Naive thymus-derived CD8-positive, alpha-beta T cell (primary cell): ENCODE measurements at places on chromosomes 1 and 21. TPM values are rescaled to one million over a fixed set of nuclear protein-coding genes. Genes with fewer than 3 reads are reported as not detected.

Gene SERTAD4
- not detected for total RNA-seq

DNA sequence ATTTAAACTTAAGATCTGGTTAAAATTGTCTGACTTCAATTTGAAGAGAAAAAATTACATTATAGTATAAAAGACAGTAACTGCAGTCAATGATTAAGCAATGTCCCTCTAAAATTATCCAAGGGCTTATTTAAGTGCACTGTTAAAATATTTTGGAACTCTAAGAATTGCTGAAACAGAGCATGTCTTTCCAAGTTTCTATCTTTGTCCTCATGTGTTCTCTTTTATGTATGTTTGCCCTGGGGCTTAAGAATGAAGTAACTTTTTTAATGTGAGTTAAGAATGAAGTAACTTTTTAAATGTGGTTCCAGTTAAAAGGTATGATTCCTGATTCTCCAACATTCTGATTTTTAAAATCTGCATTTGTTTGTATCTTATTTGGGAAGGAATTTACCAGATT lies 69.0 kb upstream of the MARK1 start:
- DNase-seq = no peak

GRCh38 chr1:67801903-67802302 lies 31.4 kb downstream of the GNG12 start:
- DNase-seq = no peak

Gene ZNF593OS
- not detected for total RNA-seq

Gene CYP4A22
- not detected for total RNA-seq

DNA sequence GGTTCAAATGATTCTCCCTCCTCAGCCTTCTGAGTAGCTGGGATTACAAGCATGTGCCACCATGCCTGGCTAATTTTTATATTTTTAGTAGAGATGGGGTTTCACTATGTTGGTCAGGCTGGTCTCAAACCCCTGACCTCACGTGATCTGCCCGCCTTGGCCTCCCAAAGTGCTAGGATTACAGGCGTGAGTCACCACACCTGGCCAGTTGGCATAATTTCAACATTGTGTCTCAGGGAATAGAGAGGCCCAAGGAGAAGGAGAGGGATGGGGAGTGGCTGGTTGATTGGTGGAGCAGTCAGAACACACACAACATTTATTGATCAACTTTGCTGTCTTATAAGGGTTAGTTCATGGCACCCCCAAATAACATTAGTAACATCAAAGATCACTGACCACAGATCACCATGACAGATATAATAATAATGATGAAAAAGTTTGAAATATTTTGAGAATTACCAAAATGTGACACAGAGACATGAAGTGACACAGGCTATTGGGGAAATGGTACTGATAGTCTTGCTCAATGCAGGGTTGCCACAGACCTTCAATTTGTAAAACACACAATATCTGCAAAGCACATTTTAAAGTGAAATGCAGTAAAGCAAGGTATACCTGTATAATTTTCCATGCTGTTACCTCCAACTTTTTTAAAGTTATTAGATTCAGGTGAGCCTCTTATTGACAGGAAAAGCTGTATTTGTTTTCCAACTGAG lies 15.8 kb upstream of the CYB5R1 start:
- no peak for DNase-seq

Gene ATP5PO
- 139 TPM for total RNA-seq

DNA sequence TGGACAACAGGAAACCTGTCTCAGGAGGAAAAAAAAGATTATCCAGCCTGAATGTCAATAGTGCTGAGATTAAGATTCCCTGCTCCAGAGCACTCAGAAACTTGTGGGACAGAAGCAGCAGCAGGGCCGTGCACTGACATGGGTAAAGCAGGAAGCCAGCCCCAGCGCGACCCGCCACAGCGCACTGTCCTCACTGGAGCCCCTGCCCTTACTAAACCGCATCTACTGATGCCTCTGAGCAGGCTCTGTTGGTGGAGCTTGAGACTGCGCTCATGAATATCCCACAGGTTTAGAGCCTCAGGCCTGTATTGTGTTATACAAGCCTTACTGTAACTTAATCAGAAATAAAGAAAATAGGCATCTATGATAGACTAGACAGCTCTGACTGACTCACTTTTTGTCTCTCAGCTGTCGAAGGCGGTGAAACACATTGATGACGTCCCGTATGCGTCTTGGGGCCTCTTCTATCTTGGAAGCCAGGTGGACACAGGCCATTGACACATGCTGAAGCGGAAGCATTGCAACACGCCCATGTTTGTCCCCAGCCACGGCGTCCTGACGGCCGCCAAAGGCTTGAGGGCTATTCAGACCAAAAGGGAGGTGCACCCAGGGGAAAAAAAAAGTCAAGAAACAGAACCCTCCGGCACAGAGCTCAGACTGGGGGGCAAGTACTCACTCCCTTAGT lies 1.2 kb downstream of the CCNL2 start:
- no peak for DNase-seq

DNA sequence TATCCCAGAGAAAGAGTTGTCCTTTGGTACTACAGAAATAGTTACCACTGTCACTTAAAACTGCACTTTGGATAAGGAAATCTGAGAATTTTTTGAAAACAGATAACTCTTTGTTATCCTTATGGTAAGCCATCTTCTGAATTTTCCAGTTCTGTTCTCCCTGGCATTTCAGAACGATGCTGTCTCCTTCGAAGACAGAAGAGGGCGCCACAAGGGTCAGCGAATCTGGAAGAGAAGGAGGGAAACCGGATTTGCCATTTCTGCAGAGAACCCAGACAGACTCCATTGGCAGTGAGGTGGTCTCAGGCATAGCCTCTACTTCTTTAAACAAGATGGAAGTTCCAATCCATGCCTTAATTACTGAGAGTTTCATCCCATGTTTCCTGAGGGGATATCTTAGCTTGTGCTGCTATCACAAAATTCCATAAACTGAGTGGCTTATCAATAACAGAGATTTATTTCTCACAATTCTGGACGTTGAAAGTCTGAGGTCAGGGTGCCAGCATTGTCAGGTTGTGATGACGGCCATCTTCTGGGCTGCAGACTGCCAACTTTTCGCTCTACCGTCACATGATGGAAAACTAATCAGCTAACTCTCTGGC lies 6.4 kb downstream of the FCRL2 start:
- DNase-seq = no peak

DNA sequence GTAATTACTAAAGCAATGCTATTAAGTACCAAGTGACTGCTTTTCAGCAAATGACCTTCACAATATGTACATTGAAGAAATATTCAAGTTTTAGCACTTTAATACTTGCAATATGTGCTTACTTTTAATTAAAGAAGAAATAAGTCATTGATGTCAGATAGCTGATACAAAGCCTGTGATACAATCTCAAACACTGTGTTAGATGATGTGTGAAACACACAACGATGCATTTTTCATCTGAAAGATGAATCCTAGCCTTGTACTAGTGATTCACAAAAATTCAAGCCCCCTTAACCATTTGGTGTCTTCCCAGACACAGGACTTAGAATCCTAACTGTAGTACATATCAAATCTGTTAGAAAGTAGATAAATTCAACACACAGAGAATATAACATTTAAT lies 724.1 kb upstream of the ADAMTS5 start:
- no peak for DNase-seq

- no peak for DNase-seq
Observed at GRCh38 chr1:117013309-117013858, 11.8 kb downstream of the CD101 start.

GRCh38 chr1:99644279-99645004 lies 1.5 kb upstream of the PALMD start:
- no peak for DNase-seq

Gene KRTAP7-1
- total RNA-seq = not detected

DNA sequence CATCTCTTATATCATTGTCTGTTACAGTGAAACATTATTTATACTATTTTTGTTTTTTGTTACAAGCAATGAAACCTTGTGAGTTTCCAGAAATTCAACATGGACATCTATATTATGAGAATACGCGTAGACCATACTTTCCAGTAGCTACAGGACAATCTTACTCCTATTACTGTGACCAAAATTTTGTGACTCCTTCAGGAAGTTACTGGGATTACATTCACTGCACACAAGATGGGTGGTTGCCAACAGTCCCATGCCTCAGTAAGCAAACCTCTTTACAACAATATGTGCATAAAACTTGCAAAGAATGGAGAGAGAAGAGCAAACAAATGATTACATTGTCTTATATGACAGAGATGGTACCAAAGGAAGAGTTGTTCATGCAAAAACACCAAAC lies 22.4 kb downstream of the CFHR4 start:
- no peak for DNase-seq

DNA sequence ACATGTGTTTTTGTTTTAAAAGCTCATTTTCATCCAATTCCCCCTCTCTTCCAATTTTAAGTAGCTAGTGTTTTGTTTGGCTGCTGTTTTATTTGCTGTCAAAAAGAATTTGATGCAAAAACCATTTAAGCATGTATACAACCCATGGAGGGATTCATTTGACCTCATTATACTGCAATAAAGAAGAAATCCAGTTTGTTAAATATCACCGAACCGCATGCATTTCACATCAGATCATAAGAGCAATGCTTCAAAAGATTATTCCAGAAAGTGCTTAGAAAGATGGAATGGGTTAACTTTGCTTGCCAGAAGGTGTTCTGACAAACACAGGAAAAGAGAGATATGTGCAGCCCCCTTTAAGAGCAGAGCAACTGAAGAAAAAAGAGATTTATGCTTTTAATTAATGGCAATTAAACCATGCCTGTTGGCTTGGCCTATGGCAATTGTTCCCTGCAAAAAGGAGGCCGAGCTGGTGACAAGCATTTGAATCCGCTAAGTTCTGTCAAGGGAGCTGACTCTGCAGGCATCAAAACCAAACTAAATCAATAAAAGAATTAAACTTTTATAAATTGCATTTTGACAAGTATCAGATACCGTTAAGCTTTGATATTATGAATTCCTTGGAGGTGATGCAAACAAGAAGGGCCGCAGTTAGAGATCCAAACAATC lies 14.4 kb upstream of the BARHL2 start:
- DNase-seq = no peak

DNA sequence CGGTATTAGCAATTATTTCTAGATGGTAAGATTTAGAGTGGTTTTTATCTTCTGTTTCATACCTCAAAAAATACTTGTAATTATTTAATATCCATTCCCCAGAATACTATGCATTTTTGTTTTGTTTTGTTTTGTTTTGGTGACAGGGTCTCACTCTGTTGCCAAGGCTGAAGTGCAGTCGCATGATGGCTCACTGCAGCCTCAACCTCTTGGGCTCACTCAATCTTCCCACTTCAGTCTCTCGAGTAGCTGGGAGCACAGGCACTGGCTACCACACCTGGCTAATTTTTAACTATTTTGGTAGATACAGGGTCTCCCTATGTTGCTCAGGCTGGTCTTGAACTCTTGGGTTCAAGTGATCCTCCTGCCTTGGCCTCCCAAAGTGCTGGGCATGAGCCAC lies 252.7 kb downstream of the AKT3 start:
- DNase-seq = no peak

DNA sequence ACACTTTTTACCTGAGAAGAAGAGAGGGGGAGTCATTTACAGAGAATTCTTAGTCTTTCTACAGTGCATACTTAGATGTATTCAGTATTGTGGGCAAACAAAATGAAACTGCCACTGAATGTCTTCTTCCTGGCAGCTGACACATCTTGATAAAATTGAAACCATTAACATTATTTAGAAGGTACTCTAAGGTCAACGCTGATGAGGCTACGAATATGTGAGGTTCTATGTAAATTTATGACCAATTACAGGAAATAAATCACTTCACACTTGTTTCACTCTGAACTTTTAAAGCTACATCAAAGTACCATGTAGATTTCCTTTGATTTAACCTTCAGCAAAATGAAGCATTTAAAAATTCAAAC lies 51.3 kb upstream of the GFI1 start:
- DNase-seq = no peak

DNA sequence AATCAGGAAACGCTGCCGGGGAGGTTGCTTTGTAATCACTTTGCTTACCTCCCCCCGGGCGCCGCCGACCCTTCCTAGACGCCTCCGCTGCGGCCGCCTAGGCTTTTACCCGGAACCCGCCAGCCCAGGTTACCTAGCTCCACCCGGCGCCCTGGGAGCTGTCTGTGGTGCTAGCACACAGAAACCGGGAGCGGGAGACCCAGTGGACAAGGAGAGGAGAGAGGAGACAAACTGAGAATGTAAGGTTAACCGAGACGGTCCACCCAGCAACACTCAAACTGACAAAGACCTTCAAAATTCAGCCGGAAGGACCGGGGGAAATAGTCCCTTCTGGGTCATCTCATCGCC lies 9.8 kb downstream of the BARHL2 start:
- no peak for DNase-seq

Gene GORAB
- total RNA-seq = 31.3 TPM

- no peak for DNase-seq
Observed at GRCh38 chr1:10063878-10064277, 31.1 kb downstream of the UBE4B start.

DNA sequence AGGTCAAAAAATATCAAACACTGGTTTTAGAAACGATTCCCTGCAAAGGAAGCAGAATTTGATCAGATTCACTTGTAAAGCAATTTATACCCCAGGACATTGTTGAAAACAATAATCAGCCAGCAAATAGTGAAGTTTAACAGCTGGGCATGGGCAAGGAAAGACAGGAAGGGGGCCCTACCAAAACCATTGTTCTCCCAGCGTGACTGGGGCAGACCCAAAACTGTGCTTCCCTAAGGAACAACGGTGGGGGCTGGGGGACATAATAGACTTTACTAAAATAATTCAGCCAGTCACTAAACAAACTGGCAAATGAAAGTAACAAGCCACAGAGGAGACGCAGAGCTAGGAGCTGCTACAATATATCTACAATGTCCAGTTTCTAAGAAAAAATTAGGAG lies 100.2 kb downstream of the AHCTF1 start:
- no peak for DNase-seq

DNA sequence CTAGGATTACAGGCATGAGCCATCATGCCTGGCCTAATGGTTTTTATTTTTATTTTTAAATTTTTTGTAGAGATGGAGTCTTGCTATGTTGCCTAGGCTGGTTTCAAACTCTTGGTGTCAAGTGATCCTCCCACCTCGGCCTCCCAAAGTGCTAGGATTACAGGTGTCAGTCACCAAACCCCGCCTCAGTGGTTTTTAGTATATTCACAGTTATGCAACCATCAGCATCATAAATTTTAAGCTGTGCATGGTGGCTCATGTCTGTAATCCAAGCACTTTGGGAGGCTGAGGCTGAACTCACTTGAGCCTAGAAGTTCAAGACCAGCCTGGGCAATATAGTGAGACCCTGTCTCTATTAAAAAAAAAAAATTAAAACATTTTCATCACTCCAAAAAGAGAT lies 28.6 kb downstream of the PIK3CD start:
- no peak for DNase-seq

Gene FMO5
- total RNA-seq = 1.2 TPM

- DNase-seq = no peak
Observed at GRCh38 chr21:15531986-15532385, 197.8 kb upstream of the USP25 start.

DNA sequence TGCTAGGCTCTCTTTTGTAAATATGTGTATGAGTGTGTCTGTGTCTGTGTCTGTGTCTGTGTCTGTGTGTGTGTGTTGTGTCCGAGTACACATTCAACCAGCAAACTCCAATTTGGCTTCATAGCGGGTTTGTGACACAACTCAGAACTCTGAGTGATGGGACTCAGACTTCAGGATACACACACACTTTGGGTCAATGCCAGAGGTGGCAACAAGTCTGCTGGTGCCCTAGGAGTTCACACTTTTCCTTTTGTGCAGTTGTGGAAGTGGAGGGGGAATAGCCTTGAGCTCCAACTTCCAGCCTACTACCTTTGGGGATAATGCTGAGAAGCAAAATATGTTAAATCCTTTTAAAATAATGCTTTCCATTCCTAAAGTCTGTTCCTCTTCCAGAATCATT lies 16.6 kb upstream of the TBX15 start:
- DNase-seq = no peak

Gene TIE1
- not detected for total RNA-seq

Gene INAVA
- not detected for total RNA-seq

Gene PDC
- total RNA-seq = not detected

Gene FAM72D
- total RNA-seq = 0.31 TPM
